ENCODE measurements at places on chromosomes 7 and 10. TPM values are rescaled to one million over a fixed set of nuclear protein-coding genes. Genes with fewer than 3 reads are reported as not detected.

The MPP7 gene
- 11.0 TPM for total RNA-seq

The CTNNA3 gene
- total RNA-seq = 0.30 TPM

The EPHA1 gene
- 2.8 TPM for total RNA-seq

The GHRHR gene
- not detected for total RNA-seq

The PNLIP gene
- total RNA-seq = not detected

The SUN3 gene
- not detected for total RNA-seq

The INHBA gene
- total RNA-seq = not detected

The REEP3 gene
- 20.9 TPM for total RNA-seq

The HOXA5 gene
- total RNA-seq = not detected

The PKD2L1 gene
- not detected for total RNA-seq

Measured in activated CD4-positive, alpha-beta T cell treated with anti-CD3 and anti-CD28 coated beads for 36 hours (primary cell).